Activated T-helper 1 cell treated with anti-CD3 and anti-CD28 coated beads, Interleukin-2, amount 50 U/mL, for 16 hours (primary cell): ENCODE measurements at places on chromosomes 3 and 15.

GRCh38 chr3:38117748-38118420 lies 19.0 kb downstream of the ACAA1 start:
- peak; percentile 34 for DNase-seq

- DNase-seq: no peak
Measured at GRCh38 chr3:32946973-32947788, 4.3 kb upstream of the CCR4 start.

DNA sequence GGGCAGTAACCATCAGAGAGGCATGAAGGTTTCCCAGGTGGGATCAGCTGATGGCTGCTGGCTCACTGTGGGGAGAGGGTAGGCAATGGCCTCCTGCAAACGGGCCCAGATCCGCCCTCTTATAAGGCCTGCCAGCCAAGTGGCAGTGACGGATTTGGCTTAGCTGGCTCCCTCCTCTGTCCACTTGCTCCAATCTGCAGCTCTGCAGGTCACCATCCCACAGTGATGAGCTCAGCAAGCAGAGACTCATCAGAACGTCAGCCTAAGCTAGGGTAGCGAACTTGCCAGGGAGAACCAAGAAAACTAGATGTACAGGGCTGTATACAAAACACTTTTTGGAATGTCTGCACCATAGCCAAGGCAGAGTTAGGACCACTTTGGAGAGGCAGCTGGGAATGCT lies 62.8 kb upstream of the DCLK3 start:
- no peak for DNase-seq

DNA sequence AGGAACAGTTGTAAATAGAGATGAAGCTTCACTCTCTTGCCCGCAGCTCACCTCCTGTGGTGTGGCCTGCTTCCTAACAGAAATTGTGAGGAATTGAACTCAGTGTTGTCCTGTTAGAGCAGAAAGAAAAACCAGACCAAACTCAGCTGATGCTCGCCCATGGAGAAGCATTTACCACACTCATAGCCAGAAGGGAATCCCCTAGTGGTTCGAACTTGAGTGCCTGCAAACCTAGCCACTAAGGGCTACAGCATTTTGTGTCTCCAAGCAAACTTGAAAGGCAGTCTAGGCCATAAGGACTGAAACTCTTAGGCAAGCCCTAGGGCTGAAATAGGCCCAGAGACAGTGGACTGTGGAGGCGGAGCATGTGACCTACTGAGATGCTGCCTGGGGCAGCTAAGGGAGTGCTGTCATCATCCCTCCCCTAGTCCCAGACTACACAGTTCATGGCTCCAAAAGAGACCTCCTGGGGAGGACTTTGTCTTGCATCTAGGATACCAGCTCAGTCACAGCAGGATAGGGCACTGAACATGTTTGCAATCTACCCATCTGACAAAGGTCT lies 44.5 kb upstream of the MCTP2 start:
- DNase-seq: no peak

DNA sequence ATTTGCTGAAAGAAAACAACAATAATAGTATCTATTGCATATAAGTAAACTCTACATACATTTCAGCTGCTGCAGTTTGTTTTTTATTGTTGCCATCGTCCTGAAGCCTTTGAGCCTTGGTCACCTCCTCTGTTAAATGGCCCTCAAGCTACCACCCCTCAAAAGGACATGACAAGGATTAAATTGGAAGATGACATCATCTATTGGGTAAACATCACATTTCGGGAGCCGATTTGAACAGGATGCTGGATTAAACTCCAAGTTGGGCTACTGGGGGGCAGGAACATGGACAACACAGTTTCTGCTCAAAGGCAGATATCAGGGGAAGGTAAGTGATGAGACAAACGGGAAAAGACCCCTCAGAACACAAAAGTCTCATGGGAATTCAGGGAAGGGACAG lies 92.3 kb upstream of the ATP2B2 start:
- no peak for DNase-seq

- DNase-seq: no peak
Measured at GRCh38 chr3:77709155-77709554, 669.3 kb downstream of the ROBO2 start.
